Gastroesophageal sphincter (tissue), 4 donors: ENCODE measurements at places on chromosomes 11 and 22.

DNA sequence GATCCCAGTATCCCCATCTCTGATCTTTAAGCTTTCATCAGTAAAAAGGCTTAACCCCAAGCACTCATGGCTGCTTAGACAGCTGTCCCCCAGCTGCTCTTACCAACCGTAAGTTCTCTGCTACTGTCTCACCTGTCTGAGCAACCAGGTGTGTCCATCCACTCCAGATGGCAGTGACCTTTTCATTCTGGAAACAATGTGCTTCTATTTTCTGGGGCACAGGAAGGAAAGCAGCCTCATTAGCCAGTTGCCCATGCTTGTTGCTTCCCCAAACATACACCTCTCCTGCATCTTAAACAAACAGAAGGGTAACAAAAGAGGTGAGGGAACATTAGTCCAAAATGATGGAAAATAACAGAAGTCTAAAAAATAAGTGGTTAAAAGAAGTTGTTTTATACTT lies 24.4 kb downstream of the SERGEF start:
- ATAC-seq = no peak

- no peak for ATAC-seq
Measured at GRCh38 chr11:86957976-86958646, 2.9 kb upstream of the FZD4 start.

DNA sequence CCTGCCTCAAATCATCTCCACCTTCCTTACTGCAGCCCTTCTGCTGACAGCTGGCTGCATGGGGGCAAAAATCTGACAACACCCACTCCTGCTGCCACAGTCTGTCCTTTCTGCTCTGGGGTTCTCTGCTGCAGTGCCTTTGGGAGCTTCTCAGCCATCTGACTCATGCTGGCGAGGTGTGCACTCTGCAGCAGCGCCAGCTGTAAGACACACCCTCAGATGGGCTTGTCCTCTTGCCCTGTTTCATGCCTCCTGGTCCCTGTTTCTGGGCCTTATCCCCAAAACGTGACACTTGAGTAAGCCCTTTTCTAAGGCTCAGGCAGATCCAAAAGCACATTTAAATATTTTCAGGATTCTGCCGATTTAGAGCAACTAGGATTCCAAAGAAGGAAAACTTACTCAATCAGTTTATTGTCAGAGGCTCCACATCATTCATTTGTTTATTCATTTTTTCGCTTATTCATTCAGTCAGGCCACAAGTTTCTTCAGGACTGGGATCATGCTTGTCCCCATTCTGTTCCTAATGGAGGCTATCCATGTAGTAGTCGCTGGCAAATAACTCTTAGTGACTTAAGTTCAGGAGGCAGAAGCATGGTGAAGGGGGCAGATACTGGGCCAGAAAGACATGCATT lies 60.2 kb downstream of the SMIM38 start:
- no peak for ATAC-seq

DNA sequence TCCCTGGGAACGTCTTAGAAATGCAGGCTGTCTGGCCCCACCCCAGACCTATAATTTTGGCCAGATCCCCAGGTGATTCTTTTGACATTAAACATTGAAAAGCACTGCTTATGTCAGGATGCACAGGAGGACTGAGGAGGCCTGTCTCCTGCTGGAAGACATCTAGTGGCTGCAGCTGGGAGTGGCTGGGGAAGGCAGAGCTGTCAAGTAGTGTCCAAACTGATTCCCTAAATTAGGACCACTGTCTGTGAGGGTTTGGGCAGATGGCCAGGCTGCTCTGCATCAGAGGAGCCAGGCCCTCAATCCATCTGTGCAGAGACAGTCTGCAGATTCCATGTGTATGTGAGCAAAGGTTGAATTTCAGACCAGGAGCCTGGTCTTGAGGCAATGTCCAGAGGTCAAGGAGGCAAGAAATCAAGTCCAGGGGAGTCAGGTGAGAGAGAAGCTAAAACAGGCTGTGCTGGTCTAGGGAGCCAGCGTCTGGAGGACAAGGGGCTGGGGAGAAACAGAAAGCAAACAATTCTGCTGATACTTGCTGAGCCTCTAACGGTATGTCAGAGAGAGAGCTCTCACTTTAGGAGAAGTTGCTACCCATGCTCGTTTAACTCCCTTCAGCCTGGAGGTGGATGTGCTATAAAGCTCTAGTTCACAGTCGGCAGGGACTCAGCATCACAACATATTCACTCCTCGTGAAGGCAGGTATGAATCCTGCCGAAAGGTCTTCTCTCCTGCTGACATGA lies 15.3 kb upstream of the SYTL2 start:
- no peak for ATAC-seq

GRCh38 chr11:3707176-3707575 lies 36.0 kb upstream of the CHRNA10 start:
- ATAC-seq = no peak

- ATAC-seq = no peak
Measured at GRCh38 chr11:76218449-76219178, 12.3 kb upstream of the WNT11 start.

GRCh38 chr22:39179401-39179827 lies 26.9 kb upstream of the CBX7 start:
- ATAC-seq = no peak

DNA sequence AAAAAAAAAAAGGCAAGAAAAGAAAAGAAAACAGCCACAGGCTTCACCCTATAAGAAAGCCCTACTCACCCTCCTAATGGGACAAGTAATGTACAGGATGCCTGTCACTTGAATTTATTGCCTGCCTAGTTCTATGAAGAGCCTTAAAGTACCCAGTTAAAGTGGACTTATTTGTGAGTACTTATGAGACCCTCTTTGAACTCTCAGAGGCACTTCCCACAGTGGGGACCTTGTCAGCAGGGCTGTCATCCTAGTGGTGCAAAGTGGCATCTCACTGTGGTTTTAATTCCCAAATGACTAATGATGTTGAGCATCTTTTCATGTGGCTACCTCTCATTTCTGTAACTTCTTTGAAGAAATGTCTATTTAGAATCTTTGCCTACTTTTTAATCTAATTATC lies 41.8 kb upstream of the BARX2 start:
- ATAC-seq = no peak

DNA sequence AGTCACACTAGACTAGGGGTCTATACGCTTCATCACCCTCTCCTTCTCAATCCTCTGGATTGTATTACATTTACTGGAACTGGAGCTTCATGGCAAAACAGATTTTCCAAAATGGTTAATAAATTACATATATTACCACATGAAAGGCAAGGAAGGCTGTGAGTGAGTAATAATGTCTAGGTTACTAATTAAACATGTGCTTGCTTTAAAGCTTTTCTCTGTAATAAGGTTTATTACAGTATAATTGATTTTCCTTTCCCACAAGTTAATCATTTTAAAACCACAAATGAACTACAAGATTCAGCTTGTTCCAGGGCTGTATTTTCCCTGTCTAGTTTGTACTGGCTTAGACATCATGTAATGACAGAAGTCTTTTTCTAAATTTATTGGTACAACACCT lies 25.6 kb downstream of the MMP13 start:
- no peak for ATAC-seq

- no peak for ATAC-seq
Measured at GRCh38 chr11:61545341-61545740, 35.5 kb downstream of the SYT7 start.

GRCh38 chr11:62593434-62594044 lies 2.2 kb upstream of the TUT1 start:
- ATAC-seq = no peak

- no peak for ATAC-seq
Measured at GRCh38 chr22:20783844-20784723, 10.2 kb downstream of the SERPIND1 start.

DNA sequence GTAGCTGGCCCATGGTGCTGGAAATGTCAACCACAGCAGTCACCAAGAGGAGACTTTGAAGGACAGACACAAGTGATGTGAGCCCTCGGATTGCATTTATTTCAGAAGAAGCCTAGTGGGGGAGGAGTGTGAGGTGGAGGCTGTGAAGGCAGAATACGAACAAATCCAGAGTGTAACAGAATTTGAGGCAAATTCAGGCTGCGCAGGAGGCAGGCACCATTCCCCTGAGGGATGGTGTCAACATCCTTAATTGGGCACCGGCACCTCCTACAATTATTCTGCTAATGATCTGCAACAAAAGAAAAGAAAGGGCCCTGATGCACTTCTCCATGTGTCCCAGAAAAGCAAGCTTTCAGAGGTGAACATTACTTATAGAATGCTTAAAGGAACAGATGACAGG lies 32.2 kb downstream of the CWC15 start:
- ATAC-seq = no peak

DNA sequence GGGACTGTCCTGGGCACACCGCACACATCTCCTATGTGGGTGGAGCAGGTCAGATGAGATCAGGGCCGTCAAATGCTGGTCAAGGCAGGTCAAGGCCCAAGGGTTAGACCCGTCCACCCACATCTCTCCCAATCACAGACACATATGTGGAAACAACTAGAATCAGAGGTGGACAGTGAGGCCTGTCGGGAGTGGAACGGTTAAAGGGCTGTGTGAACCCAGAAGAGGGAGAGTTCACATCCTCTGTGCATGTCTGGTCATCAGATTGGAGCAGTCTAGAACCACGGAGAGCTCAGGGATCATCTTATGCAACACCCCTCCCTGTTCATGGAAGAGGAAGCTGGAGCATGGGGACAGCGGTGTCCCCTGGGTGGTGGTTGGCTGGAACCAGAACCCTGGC lies 5.9 kb downstream of the ARL2 start:
- ATAC-seq = no peak

GRCh38 chr22:35837101-35837727 lies 119.5 kb downstream of the APOL5 start:
- ATAC-seq = no peak

GRCh38 chr11:8720868-8721608 lies 38.4 kb downstream of the RPL27A start:
- no peak for ATAC-seq

GRCh38 chr11:70490208-70490607 lies 91.9 kb downstream of the CTTN start:
- ATAC-seq = no peak

- no peak for ATAC-seq
Measured at GRCh38 chr11:114088836-114089235, 29.3 kb downstream of the ZBTB16 start.

- ATAC-seq = peak; percentile 32
Measured at GRCh38 chr11:206526-207207, 532 bp downstream of the BET1L start.

- no peak for ATAC-seq
Measured at GRCh38 chr11:69027704-69028372, 14.8 kb upstream of the MRGPRF start.

DNA sequence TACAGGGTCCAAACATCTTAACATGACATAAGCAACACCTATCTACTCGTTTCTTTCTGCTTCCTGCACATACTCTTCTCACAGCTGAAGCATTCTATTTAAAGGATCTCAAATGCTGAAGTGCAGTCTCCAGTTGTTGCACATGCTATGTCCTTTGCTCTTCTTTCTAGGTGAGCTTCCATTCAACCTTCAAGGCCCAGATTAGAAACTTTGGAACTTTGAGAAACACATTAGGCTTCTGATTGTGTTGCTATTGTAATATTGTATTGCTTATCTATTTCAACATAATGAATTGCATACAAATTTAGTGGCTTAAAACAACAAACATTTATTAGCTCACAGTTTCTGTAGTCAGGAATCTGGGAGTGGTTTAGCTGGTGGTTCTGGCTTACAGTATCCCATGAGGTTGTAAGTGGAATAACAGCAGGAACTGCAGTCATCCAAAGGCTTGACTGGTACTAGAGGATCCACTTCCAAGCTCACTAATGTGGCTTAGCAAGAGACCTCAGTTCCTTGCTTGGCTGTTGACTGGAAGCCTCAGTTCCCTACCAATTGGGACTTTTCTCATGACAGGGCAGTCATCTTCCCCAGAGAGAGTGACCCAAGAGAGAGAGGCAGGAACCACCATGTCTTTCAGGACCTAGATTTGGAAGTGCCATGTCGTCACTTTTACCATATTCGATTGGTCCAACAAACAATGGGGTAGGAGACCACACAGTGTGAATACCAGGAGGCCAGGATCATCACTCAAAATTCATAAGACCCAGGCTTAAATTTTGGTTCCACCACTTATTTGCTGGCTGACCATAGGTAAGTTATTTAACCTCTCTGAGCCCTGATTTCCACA lies 27.2 kb upstream of the RASSF10 start:
- no peak for ATAC-seq

DNA sequence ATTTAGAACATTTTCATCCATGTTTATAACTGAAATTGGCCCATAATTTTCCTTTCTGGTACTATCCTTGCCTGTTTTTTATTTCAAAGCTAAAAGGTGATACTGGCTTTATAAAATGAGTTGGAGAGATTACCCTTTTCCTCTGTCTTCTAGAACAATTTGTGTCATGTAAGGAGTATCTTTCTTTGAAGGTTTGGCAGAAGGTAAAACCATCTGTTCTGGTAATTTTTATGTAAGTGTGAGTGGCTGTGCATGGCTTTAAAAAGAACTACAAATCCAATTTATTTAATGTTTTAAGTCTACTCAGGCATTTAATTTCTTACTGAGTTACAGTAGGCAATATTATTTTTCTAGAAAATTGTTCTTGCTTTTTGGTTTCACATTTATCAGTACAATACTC lies 7.7 kb upstream of the MRGPRD start:
- ATAC-seq = no peak

- ATAC-seq = peak; percentile 32
Measured at GRCh38 chr22:30890686-30891442, 77.7 kb downstream of the MORC2 start.

- no peak for ATAC-seq
Measured at GRCh38 chr22:28187612-28188011, 268.6 kb upstream of the PITPNB start.

DNA sequence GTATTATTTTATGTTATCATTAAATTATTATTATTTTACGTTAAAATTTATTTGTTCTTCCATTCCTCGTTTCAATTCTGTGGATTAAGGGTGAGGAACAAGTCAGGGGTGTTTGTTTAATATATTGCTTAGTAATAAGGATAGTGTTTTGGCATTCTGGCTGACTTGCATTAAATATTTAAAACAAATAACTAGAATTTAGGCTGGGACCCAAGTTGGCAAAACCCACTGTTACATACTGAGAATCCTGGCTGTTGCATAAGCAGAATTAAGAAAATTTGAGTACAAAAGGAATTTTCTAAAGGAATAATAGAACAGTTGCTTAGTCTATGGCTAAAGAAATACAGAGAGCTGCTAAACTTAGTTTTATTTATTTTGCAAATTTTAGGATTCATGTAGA lies 196.4 kb downstream of the GUCY1A2 start:
- no peak for ATAC-seq

GRCh38 chr11:131644204-131644795 lies 273.9 kb downstream of the NTM start:
- ATAC-seq = no peak

GRCh38 chr22:50183141-50183971 lies 2.4 kb upstream of the TRABD start:
- no peak for ATAC-seq

GRCh38 chr11:124798991-124799347 lies 1.2 kb downstream of the MSANTD2 start:
- ATAC-seq = no peak
